ENCODE measurements at places on chromosomes 12 and 14.
A peak's percentile ranks its signal among the peaks of the same experiment; 100 is the strongest.

- no peak for DNase-seq
Observed at GRCh38 chr12:123265851-123266678, 5.6 kb downstream of the CDK2AP1 start.

- no peak for DNase-seq
Observed at GRCh38 chr14:30223385-30223785, 295.7 kb upstream of the PRKD1 start.

- DNase-seq: peak; percentile 84
Observed at GRCh38 chr12:10673659-10674384, at the start of gene STYK1. Gene STYK1 (minus strand): TSS chr12:10674052. CDS start chr12:10634618, 39,434 bp downstream.

GRCh38 chr12:105907982-105908381, 230.8 kb downstream of the NUAK1 start:
- no peak for DNase-seq

- DNase-seq: no peak
Observed at GRCh38 chr14:81275305-81276072, 54.7 kb upstream of the GTF2A1 start.

- no peak for DNase-seq
Observed at GRCh38 chr12:67457778-67458665, 188.9 kb downstream of the CAND1 start.

- no peak for DNase-seq
Observed at GRCh38 chr12:125249932-125250331, 184.7 kb downstream of the AACS start.

- no peak for DNase-seq
Observed at GRCh38 chr12:54411391-54412241, 7.5 kb downstream of the ITGA5 start.

- DNase-seq: no peak
Observed at GRCh38 chr14:32244404-32244803, 41.3 kb upstream of the RNU6-8 start.

DNA sequence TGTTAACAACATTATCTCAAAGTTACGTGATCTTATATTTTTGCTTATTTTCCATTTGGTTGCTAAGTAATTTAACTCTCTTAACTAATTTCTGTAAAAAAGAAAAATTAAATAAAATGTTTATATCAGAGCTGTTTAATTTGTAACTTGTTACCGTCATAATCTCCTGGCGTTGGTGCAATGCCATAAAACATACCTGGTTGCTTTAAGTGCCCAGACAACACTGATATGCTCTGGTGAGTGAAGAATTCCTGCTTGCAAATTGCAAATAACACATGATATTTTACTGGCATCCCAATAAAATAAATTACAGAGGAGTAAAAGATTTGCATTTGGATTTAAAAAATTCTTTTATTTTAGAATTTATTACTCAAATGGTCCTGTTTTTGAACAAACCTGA, 640.1 kb upstream of the MIS18BP1 start:
- no peak for DNase-seq

DNA sequence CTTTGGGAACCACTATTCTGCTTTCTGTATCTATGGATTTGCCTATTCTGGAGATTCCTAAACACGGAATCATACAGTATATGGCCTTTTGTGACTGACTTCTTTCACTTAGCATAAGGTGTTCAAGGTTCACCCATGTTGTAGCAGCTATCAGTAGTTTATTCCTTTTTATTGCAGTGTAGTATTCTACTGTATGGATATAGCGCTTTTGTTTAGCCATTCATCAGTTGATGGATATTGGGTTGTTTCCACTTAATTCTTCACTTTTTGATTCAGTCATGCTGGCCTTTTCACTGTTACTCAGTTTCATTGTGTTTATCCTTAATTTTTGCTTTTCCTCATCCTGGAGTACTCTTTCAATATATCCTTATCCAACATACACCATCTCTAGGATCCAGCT, 5.1 kb downstream of the PPP4R4 start:
- no peak for DNase-seq

GRCh38 chr14:70256601-70257000, 67.8 kb upstream of the SLC8A3 start:
- no peak for DNase-seq

GRCh38 chr14:53278602-53279506, 125.7 kb upstream of the DDHD1 start:
- DNase-seq: no peak

GRCh38 chr12:89140602-89141238, 211.6 kb downstream of the DUSP6 start:
- DNase-seq: no peak

DNA sequence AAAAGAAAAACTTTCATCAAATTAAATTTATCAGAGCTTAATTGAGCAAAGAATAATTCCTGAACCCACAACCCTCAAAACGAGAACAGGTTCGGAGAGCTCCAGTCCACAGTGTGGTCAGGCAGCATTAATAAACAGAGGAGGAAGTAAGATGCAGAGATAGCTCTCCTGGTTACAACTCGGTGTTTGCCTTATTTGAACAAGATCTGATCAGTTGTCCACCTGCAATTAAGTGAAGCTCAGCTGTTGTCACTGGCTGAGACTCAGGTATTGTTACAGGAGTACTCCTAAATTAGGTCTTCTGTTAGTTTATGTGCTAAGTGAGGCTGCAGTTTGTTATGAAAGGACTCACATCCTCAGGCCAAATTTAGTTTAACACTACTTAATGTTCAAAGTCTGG, 451.4 kb upstream of the PDE3A start:
- DNase-seq: no peak

DNA sequence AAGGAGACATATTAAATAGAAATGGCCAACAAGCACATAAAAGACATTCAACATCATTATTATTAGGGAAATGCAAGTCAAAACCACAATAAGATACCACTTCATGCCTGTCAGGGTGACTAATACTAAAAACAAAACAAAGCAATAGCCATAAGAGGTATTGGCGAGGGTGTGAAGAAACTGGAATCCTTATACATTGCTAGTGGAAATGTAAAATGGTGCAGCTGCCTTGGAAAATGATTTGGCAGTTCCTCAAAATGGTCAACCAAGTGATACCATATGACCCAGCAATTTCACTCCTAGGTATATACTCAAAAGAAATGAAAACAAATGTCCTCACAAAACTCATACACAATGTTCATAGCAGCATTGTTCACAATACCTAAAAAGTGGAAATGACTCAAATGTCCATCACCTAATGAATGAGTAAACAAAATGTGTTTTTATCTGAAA, 27.0 kb downstream of the GPR135 start:
- DNase-seq: no peak

GRCh38 chr12:117827660-117828059, 141.1 kb downstream of the KSR2 start:
- no peak for DNase-seq

DNA sequence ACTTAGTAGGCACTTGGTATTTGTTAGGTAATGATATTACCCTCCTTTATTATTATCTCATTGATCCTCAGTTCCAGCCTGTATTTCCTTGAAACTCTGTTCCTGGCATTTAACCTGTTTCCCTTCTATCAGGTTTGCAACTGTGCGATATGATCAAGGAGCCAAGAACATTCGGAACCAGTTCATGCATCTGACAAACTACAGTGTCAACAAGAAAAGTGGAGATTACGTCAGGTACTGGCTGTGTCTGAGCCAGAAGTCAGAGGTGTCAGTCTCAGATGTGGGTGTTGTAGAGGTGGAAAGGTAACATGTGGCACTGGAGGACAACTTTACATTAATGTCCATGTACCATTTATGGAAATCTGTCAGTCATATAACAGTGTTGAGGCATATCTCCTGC, 56.7 kb downstream of the TTLL5 start:
- DNase-seq: no peak

GRCh38 chr12:26711569-26711968, 121.4 kb downstream of the ITPR2 start:
- no peak for DNase-seq

DNA sequence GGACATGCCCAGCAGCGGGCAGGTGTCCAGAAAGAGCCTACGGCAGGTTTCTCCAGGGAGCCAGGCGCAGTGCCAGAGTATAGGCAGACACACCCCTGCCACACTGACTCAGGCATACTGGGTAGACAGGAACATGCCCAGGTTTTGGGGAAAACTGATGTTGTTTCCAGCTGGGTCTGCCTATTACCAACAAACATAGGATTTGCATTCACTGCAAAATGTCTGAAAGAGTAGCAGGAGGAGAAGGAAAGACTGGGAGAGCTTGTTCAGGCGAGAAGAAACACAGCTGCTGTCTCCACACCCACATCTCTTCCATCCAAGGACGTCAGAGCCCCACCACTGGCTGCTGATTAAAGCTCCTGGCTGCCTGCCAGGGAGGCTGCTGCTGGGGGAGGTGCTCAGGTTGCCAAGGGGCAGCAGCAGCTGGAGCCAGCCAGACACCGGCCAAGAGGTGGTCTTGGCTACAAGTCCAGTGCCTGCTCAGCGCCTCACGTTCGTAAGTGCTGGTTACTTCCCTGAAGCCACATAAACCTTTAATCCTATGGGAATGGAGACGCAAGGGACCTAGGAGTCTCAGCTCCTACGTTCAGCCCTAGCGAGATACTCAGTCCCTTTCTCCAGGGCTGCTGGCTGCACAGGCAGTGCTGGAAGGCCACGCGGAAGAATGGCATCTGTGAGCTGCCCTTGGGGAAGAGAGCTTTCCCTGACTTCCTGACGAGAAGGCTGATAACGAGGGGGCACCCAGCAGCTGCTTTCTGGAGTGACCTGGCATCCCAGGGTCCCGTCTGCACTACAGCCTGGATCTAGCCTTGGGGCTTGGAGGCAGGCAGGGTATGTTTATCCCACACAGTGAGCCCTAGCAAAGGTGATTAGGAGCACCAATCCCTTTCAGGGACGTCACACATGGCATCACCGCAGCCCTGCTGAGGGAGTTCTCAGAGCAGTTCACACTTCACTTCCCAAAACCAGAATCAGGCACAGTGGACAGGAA, 58.1 kb downstream of the PLEKHG3 start:
- DNase-seq: no peak
